ENCODE measurements at places on chromosomes 5 and 9.
A peak's percentile ranks its signal among the peaks of the same experiment; 100 is the strongest.

- ATAC-seq = no peak
Observed at GRCh38 chr9:29144476-29144875, 1571.2 kb upstream of the C9orf72 start.

- ATAC-seq = no peak
Observed at GRCh38 chr5:56302027-56302426, 68.9 kb upstream of the ANKRD55 start.

- peak; percentile 5 for ATAC-seq
Observed at GRCh38 chr9:76459694-76460635, 983 bp downstream of the GCNT1 start.

DNA sequence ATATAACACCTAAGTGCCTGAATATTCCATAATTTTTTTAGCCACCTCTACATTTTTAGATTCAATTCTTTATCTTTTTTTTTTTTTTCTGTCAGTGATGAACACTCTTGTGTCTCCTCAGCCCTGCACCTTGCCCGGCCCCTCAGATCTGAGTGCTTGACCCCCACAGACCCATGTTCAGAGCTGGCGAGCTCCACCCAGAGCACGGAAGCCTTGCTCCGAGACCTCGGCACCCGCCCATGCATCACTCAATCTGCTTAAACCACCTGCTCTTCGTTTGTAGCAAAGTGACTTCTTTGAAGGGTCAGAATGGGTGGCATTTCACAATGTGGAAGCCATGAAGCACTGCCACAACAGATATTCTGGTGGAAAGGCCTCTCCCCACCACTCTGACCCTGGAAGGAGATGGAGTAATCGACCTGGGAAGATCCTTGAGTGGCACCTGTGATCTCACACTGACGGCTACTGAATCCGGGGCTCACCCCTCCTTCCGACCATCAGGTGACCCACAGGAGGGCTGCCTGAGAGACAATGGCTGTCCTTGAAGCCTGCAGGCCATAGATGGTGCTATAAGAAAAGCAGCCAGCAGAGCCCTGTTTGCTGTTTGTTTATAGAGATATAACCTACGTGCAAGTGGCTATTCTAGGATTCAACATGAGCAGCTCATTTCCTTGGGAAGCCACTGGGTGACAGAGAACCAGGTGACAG lies 261.1 kb upstream of the IRX4 start:
- no peak for ATAC-seq

GRCh38 chr9:20650750-20651299 lies 28.5 kb upstream of the MLLT3 start:
- no peak for ATAC-seq

DNA sequence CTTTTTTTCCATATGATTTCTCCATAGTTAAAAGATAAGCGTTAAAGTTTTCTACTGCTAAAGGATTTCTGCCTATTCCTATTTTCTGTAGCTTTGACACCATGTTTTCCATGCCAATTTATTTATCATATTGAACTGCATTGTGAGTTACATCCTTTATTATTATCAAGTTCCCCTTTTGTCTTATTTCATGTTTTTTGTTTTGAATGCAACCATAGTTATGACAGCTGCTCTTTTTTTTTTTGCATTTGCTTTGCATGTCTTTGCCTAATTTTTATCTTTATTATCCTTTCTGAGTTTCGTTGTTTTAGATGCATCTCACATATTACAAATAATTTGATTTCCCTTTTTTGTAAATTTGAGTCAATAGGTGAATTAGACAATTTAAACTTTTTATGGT lies 161.5 kb downstream of the DEPDC1B start:
- no peak for ATAC-seq

DNA sequence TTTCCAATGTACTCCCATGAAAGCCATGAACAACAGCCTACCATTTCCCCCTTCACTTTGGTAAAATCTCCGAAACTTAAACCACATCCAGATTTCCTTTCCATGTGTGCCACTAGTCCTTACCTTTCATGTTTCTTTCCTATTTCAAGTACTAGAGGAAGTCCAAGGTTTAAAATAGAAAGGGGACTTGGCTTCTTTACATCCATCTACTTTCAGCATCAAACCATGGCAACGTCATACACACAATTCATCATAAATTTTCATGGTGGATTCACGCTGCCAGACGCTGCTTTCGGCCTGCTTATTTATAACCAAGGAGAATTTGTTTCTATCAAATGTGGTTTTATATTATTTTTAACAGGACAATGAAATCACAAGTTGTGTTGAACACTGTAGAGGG lies 58.7 kb upstream of the ZNF622 start:
- no peak for ATAC-seq

GRCh38 chr5:74762599-74762998 lies 4.3 kb downstream of the GFM2 start:
- peak; percentile 22 for ATAC-seq

GRCh38 chr5:129125819-129126218 lies 31.3 kb downstream of the ISOC1 start:
- peak; percentile 82 for ATAC-seq

DNA sequence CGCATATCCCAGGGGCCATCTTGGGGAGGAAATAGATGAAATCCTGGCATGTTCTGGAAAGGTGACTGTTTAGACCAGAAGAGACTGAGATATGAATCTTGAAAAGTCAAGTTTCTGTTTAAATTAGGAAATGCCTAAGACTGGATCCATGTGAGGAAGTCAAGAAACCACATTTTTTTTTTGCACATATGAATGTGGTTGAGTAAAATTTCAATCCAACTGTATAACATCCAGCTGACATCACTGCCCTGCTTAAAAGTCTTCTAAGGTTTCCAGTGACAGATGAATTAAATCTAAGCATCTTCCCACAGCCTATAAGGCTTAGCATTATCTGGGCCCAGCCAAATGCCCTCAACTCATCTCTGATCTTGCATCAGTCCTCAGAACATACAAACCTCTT lies 47.7 kb upstream of the TCERG1 start:
- no peak for ATAC-seq

DNA sequence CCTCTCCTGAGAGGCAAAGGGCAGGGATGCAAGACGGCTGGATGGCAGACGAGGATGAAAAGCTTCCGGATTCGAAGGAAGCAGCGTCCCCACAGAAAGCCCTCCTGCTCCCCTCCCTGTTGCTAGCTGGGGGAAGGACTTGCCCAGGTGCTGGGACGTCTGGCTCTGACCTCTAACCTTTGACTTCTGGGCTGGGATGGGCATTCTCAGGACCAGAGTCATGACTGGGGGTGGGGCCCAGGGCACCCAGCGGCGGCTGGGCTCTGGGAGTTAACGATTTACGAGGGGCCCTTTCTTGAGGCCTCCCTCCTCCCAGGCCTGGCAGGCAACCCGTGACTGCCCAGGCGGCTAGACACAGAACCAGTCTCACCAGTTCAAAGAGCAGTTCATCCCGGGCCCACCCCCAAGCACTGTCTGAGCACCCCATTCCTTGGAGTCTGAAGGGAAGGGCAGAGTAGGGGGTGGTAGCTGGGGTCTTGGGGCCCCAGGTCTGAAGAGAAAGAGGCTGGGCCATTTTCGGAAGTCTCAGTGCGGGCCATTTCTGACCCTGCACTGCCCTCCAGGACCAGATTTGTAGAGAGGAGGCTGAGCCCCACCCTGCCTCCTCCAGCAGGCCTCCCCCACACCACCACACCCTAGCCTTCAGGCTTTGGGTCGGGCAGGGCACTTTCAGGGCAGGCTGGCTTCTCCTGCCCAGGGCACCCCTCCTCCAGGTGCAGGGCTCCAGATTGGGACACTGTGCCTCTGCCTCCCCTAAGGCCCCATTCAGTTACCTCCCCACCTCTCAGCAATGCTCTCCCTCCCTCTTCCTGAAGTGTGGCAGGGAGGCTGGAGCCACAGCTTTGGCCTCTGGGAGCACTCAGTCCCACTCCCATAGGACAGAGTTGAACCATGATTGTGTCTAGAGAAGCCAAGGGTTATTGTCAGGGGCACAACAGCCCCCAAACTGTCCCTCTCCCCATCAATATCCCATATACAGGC lies 5.0 kb upstream of the CXXC5 start:
- ATAC-seq = no peak

DNA sequence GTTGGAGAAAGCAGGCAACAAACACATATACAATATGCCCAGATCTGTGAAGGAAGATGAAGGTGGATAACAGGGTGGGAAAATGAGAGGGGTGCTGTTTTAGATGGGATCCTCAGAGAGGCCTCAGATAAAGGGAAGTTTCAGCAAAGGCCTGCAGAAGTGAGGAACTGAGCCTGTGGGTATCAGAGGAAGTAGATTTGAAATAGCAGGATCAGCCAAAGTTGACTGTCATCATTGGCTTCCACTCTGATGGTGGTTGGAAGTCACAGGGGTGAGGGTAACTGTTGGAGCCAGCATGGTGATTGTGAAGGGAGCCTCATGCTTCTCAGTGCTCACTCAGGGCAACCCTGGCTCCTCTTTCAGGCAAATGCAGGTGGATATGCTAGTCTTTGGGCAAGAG lies 607.2 kb upstream of the CLINT1 start:
- no peak for ATAC-seq

All from activated CD4-positive, CD25-positive, alpha-beta regulatory T cell treated with anti-CD3 and anti-CD28 coated beads, Interleukin-2, amount 50 U/mL, for 24 hours (primary cell).